Breast epithelium (tissue), 4 donors: ENCODE measurements at places on chromosomes 13 and 19. TPM values are rescaled to one million over a fixed set of nuclear protein-coding genes. Genes with fewer than 3 reads are reported as not detected.

- no peaks in the 10 kb centered on the region for H3K27me3 ChIP-seq
- H3K36me3 ChIP-seq: no peaks in the 10 kb centered on the region
- no peak overlapping the region for H3K4me3 ChIP-seq
- no peak for DNase-seq
- no peak overlapping the region for H3K27ac ChIP-seq
Observed at GRCh38 chr13:61466280-61466679, 50.6 kb upstream of the PCDH20 start.

DNA sequence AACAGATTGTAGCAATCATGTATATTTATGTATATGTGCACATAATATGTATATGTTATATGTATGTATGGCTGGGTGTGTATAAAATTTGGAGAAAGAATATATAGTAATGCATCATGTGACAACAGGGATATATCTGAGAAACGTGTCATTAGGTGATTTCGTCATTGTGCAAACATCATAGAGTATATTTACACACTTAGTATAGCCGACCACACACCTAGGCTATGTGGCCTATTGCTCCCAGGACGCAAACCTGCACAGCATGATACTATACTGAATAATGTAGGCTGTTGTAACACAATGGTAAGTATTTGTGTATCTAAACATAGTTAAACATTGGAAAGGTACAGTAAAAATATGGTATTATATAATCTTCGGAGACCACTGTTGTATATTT lies 43.8 kb downstream of the ESD start:
- H3K27ac ChIP-seq: no peak overlapping the region
- DNase-seq: no peak
- H3K36me3 ChIP-seq: no peaks in the 10 kb centered on the region
- H3K4me1 ChIP-seq: no peaks in the 10 kb centered on the region
- H3K27me3 ChIP-seq: no peaks in the 10 kb centered on the region

- no peak for DNase-seq
- H3K36me3 ChIP-seq: no peaks in the 10 kb centered on the region
- H3K4me1 ChIP-seq: no peaks in the 10 kb centered on the region
- H3K27ac ChIP-seq: no peak overlapping the region
- H3K27me3 ChIP-seq: no peaks in the 10 kb centered on the region
Observed at GRCh38 chr13:45807520-45808099, 43.9 kb downstream of the SIAH3 start.

- H3K4me3 ChIP-seq: no peak overlapping the region
- no peaks in the 10 kb centered on the region for H3K4me1 ChIP-seq
- H3K36me3 ChIP-seq: no peaks in the 10 kb centered on the region
- H3K27me3 ChIP-seq: no peaks in the 10 kb centered on the region
- no peak overlapping the region for H3K27ac ChIP-seq
Observed at GRCh38 chr13:51599444-51600176, 15.3 kb downstream of the WDFY2 start.

The NLRP8 gene
- total RNA-seq: 0.29 TPM

The ANGPTL8 gene
- not detected for total RNA-seq

The CDX2 gene
- total RNA-seq: not detected
